Activated CD8-positive, alpha-beta memory T cell treated with anti-CD3 and anti-CD28 coated beads, Interleukin-2, amount 50 U/mL, for 48 hours (primary cell): ENCODE measurements at places on chromosomes 13 and 19.

DNA sequence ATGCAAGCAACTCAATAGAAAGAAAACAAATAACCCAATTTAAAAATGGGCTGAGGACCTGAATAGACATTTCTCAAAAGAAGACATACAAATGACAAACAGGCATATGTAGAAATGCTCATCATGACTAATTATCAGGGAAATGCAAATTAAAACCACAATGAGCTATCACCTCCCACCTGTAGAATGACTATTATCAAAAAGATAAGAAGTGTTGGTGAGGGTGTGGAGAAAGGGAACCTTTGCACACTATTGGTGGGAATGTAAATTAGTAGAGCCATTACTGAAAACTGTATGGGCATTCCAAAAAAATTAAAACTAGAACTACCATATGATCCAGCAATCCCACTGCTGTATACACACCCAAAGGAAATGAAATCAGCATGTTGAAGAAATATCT is 212.2 kb downstream of the SUCLA2 start:
- DNase-seq = no peak

DNA sequence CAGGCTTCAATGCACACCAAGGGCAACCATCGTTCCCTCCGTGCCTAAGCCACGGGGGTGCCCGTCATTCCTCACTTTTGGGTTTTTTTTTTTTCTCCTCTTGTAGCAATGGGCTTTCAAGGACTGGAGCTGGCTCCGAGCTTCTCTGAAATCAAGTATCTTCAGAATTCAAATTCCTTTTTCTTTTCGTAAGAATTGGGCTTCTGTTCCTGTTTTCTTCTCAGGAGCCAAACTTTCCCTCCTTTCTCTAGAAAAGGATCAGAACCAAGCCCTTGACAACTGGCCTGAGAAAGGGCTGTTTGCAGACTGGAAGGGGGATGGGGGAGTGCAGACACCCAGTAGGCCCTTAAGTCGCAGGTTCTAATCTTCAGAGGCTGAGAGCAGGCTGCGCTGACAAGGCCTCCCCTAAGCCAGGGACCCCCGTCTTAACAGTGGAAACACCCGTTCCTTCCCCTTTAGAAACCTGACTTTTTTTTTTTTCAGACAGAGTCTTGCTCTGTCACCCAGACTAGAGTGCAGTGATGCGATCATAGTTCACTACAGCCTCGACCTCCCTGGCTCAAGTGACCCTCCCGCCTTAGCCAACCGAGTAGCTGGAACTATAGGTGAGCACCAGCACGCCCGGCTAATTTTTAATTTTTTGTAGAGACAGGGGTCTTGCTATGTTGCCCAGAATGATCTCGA is 51.6 kb downstream of the RFX2 start:
- peak; percentile 33 for DNase-seq

DNA sequence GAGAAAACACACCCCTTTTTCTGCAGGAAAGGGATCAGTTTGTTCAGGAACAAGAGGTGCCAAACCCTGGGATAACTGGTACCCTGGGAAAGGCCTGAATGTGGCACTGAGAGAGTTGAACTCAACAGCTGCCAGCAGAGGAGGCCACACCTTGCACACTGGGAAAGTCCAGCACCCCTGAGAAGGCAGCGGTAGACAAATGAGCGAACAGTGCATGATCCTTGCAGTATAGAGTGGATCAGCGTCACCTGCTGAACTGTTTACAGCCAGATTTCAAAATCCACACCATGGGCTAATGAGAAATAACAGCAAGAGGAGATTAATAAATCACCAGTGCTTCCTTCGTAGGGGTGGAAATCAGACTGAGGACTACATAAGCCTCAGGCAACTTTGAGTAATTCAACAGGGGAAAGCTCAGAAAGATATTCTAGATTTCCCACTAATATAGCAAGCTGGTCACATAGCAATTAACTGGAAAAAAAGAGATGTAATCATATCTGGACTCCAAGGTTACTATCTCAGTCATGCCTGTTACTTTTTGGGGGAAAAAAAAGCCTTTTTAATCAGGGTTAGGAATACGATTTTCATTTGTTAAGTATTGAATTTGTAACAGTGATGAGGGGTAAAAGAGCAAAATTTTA is 52.0 kb downstream of the DCT start:
- DNase-seq = no peak

DNA sequence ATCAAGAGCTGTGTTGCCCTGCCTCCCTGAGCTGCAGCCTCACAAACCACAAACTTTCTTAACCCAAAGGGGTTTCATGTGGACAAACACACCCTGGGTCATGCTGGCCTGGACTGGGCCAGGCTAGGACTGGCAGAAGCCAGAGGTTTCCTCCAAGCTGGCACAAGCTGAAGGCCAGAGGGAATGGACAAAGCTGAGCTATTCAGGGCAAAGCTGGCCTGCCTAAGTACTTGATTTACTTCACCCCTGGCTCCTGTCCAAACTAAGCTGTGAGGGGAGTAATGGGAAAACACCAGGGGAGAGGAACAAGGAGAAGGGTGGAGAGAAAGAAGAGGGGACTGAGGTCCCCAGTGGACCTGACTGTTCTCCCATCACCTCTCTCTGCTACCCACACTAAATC is 6.2 kb downstream of the CPAMD8 start:
- no peak for DNase-seq

- DNase-seq = no peak
Measured at GRCh38 chr13:36374063-36374462, 27.9 kb upstream of the SPART start.

- no peak for DNase-seq
Measured at GRCh38 chr13:36054041-36054440, 77.1 kb downstream of the DCLK1 start.
